ENCODE measurements at places on chromosomes 7 and 10.

DNA sequence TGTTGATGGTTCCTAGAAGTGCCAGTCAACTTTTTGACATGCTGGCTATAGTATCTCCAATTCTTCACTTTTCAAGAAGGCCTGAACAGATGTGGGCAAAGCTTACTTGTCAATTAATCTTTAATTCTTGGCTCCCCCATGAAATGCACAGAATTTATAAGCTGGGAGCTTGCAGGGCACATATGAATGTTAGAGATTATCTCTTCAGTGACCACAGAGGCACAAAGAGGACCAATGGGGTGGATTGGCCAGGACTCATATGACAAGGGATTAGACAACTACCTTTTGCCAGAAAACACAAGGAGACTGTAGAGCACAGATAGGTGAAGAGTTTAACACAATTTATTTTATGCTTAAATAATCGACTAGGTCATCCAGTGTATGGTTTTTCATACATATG lies 121.7 kb upstream of the CCDC6 start:
- DNase-seq, result no peak

- DNase-seq, result no peak
These were observed 9.2 kb downstream of the CDHR3 start for GRCh38 chr7:105972276-105972675.

DNA sequence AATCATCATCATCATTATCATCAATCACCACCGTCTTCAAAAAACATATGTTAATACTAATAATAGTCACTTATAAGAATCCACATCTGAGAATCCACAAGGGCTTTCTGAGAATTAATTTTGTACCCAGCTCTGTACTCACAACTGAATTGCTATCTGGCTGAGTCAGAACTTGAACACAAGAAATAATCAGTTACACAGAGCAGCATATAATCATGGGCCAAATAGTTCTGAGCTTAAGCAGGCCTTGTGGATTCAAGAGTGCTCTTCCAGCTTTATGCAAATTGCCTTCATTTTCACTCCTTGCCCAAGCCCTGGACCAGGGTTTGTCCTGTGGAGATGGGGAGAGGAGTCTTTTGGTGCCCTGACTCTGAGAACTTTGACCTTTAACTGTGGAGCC lies 304.5 kb downstream of the ZNF248 start:
- no peak for DNase-seq

DNA sequence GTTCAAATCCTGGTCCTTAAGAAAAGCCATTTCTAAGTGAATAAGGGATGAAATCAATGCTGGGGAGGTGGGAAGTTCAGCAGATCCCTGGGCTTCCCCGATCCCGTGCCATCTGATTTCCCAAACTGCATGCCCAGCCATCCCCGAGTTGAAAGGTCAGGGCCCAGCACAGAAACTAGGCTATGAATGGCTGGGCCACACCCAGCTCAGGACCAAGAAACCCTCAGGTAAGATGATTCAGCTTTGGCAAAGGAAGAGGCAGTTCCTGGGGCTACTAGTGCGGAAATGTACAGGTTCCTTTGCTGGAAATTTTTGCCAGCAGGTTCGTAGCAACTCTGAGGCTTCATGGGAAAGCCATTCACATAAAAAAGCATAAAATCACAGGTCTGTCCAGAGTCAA lies 182.7 kb downstream of the FAM107B start:
- no peak for DNase-seq

- no peak for DNase-seq
These were observed 178.3 kb downstream of the DYNC1I1 start for GRCh38 chr7:95950698-95951097.

DNA sequence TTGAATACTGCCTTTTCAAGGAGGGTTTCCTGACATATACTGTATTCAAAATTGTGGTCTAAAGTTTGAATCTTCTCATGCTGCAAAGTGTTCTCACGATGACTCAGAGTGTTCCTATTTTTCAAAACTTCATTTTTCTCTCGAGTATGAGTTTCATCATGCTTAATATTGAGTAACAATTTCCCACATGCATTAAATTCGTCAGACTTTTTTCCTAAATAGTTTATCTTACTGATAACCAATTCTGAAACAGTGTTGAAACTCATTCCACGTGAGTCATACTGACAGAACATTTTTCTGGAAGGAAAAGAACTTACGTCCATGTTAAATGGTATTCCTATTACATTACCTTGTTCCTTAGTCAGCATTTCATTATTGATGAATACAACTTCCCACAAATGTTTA lies 44.1 kb downstream of the ZNF33B start:
- DNase-seq, result no peak

DNA sequence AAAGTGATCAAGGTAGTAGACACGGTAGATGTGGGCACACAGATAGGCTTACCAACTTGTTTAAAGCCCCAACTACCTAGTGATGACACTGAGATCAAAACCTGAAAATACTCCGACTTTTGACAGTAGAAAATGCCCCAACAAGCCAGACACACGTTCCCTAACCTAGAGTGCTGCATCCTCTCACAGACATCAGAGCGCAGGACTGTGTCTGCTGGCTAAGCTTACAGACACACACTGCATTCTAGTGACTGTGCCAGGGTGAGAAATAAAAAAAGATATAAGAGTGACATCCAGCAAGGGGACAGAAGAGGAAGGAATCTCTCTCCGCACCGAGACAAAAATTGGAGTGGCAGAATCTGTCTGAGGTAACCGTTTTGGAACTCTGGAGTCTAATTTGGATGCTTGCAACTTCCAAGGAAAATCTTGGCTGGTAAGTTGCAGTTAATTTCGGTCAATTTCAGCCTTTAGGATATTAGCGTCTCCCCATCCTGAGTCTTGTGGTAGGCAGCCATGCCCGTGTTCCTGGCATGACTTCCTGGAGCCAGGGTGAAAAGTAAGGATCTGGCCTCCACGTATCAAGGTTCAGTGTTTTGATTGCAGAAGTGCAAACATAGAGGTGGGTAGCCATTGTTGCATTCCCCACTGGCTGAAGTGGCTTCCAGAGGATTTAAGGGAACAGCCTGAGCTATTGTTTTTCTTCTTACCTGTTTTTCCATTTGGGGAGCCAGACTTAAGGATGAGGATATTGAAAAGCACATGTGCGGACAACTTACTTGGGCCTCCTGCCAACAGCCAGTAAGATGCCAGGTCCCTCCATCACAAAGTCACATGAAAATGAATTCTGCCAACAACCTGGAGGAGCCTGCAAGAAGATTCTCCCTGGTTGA lies 124.1 kb downstream of the SMURF1 start:
- DNase-seq, result no peak

Data from MM.1S (cell line).